ENCODE measurements at places on chromosomes 7 and 10.

GRCh38 chr10:19054289-19054835, 5.8 kb downstream of the MALRD1 start:
- no peak for DNase-seq

GRCh38 chr7:121195874-121196273, 132.9 kb upstream of the WNT16 start:
- no peak for DNase-seq

- DNase-seq: no peak
These were observed 41.1 kb upstream of the GARS1 start for GRCh38 chr7:30553546-30553945.

GRCh38 chr7:101399759-101400158, 37.1 kb downstream of the COL26A1 start:
- DNase-seq: no peak

DNA sequence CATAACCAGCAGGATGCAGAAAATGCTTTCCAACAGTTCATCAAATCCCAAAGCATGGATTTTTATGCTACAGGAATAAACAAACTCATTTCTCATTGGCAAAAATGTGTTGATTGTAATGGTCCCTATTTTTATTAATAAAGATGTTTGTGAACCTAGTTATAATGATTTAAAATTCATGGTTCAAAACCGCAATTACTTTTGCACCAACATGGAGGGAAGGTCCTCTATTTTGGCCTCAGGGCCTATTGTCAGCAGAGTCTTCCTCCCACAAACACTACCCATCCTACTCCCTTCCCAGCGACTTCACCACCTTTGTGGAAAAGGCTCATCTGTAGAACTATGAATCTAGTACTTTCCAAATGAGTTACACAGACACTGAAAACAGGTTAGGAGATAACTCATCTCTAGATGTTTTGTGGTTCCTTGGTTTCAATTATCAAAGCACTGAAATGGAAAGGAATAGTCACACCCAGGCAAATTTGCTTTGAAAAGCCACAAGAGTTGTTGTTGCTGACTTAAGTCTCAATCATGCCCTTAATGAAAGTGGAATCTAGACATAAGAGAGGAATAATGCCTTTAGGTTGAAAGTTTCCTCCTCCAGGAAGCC, 59.4 kb upstream of the FRMD4A start:
- DNase-seq: no peak

DNA sequence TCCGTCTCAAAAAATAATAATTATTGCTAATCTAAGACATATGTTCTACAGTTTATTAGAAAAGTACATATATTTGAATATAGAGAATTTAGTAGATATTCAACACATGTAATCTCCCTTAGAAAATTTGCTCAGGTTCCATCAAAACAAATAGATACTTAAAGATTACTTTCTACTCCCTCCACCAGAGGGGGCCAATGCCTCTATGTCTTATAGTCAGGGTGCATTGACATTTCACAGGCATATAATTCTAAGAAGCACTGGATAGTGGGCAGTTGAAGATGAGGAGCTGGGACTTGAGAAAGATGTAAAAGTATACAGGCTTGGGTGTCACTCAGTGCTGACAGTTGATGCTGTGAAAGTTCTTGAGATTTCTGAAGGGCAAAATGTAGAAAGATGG, 301.6 kb upstream of the HPS1 start:
- peak; percentile 5 for DNase-seq

- no peak for DNase-seq
These were observed 487.7 kb upstream of the AUTS2 start for GRCh38 chr7:69110450-69111050.

DNA sequence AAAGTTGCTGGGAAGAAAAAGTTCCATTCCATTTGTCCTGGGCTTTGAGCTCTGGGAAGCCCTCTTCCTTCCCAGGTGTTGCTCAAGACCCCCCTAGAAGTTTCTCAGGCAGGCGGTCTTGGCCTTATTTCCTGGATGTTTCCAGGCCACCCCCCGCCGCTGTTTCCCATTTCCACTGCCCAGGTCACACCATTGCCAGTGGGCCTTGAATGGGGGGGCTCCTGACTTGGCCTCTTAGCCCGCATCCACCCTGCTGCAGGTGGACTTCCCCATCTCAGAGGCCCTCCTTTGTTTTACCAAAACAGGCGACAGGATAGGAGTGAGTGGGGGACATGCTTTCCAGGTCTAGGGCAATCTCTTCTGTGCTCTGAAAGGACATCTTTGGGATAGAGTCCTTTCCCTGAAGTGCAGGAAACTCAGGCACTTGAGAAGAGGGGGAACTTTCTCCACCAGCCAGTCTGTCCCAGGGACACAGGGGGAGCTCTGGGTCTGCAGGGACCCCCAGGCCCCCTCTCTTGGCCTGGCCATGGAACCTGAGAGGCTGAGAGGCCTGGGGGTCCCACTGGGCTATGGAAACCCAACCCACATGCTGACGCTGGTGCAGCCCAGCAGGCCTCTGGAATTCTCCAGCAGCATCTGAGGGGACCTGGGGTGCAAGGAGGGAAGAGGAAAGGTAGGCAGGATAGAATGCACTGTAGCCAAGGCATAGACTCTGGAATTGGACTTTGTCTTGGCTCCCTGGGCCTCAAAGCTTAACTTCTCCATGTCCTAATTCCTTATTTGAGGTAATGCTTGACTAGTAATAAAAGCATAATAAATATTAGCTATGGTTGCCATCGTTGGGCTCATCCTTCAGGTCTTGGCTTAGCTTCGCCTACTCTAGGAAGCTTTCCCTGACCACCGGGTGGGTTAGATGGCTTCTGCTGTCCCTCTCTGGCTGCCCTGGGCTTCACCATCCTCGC, 17.6 kb downstream of the NEURL1 start:
- no peak for DNase-seq

DNA sequence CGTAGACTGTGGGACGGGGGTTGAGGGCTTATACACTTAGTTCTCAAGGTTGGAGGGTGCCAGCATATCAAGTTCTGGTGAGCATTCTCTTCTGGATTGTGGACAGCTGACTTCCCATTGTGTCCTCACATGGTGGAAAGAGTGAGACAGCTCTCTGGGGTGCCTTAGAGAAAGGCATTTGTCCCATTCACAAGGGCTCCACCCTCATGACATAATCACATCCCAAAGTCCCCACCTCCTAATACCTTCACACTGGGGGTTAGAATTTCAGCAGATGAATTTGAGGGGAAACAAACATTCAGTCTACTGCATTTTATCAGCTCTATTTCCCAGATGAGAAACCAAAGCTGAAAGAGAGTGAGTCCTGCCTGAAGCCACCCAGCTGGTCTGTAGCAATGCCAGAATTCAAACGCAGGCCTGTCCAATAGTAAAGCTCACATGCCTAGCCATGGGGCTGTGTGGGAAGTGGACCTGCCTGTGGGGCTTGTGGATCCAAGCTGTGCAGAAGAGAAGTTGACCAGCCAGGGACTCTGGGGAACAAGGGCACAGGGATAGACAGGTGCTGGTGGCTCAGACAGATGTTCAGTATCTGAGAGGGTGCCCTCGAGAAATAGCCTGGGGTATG, 34.9 kb upstream of the LOXL4 start:
- no peak for DNase-seq

GRCh38 chr10:132443605-132443982, 46.6 kb downstream of the PWWP2B start:
- no peak for DNase-seq

- no peak for DNase-seq
These were observed 170.0 kb downstream of the PRKCQ start for GRCh38 chr10:6409971-6410643.

DNA sequence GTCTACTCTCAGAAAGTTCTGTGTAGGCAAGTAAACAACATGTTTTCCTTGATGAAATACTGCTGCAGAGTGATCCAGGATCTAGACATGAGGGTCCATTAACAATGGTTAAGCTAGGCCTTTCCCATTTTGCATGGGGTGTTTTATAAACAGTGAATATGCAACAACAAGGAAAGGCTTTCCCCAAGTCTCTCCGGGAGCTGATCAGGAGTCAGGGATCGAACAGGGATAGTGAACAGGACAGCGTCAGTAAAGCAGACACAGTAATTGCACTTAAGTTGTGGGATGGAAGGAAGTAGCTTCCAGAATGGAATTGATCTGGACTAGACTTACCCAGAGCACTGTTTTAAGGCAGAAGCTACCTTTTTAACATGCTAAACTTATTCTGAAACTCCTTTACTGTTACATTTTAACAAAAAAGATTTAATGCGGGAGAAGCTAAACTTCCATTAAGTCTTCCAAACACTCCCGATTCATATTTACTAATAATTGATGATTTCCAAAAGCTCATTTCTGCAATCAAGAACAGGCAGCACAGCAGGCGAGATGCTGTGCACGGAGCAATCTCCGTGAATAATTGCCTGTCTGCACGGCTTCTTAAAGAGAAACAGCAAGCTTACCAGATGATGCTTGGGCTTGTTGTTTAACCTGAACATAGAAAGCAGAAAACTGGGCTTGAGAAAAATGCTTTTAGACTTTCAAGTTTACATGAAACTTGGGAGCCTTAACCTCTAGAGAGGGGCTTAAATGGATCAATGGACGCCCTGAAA, 50.3 kb upstream of the DOCK1 start:
- DNase-seq: no peak

- DNase-seq: no peak
These were observed 6.1 kb downstream of the NRCAM start for GRCh38 chr7:108450160-108450559.

GRCh38 chr7:75983471-75984129, 10.8 kb downstream of the TMEM120A start:
- DNase-seq: no peak

GRCh38 chr7:16986755-16987154, 105.0 kb upstream of the AGR3 start:
- DNase-seq: no peak

GRCh38 chr7:117127585-117128168, 174.4 kb downstream of the ST7 start:
- DNase-seq: peak; percentile 38

- no peak for DNase-seq
These were observed 8.0 kb downstream of the RSU1 start for GRCh38 chr10:16809074-16809718.

GRCh38 chr7:141500608-141501007, 50.6 kb upstream of the AGK start:
- no peak for DNase-seq

DNA sequence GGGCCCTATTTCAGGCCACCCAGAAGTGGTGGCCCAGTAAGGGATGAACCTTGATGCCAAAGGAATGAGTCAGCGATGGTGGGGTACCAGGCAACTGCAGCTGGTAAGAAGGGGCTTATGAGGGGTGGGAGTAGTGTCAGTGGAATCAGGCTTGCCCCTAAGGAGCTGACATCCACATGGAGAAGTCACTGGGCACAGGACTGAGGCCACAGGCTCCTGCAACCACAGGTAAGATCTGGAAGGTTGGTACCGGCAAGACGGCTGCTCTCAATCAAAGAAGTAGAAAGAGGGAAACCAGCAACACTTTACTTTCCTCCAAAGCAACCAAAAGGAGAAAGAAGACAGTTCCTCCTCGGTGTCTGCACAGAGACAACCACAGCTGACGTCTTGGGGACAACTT, 2.5 kb downstream of the GCK start:
- DNase-seq: no peak

DNA sequence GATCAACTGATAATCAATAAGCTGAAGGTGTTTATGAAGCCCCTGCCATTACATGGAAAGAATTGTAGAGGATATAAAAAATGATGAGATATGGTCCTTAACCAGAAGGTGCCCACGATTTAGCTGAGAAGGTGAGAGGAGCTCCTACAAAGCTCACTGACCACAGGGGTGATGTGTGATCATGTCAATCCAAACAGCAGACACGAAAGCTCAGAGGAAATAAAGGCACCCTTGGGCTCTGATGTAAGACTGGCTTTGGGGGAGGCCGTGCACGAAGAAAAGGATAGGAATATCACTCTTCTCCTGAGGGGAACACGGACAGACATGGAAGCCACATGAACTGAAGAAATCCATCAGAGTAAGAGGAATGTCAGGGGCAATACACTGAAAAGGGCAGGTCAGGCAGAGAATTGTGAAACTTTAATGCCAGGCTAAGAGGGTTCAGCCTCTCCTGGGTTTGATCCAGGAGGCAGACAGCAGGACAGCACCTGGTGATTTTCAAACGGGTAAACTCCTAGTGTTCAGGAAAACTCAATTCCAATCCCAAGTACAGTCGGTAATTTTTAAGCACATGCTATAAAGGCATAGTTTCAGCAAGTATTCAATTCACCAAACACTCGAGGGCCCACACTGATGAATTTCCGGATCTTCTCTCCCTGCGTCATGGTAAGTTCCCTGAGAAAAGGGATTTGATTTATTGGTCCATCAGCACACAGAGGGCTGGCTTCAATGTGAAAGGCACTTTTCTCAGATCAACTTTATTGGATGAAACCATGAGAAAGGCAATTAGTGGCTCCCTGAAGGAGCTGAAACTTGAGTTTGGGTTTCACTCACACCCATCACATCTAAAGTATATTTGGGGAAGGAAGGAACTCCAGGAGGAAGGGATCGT, 163.8 kb downstream of the PRPF18 start:
- DNase-seq: no peak

- no peak for DNase-seq
These were observed 6.7 kb downstream of the CPEB3 start for GRCh38 chr10:92284112-92284704.

GRCh38 chr10:14350006-14350405, 19.3 kb upstream of the FRMD4A start:
- no peak for DNase-seq

DNA sequence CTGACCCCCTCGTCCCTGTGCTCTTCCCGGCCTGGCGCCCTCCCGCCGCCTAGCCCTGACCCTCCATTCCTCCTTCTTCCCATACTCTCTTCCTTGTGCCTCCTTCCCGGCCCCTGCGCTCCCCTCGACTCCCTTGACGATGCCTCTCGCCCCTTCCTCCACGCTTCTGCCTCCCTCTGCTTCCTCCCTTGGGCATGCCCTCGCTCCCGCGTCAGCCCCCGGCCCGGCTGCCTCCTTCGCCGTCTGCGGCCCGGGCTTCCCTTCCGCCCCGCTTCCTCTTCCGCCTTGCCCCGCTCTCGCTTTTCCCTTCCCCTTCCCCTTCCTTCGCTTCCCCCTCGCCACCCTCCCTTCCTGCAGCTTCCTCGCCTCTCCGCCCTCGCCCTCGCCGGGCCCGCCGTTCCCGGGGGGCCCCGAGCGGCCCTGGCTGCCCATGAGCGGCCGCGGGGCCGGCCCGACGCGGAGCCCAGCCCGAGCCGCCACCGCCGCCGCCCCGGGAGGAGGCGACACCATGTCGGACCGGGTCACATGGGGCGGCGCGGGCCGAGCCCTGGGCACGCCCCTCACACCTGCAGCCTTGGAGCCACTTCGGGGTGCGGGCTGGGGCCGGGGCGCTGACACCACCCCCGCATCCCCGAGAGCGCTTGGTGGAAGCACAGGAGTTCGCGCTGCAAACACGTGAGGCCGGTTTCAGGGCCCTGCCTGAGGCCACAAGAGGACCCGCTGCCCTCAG, at the start of gene FBXW4:
FBXW4 (minus strand) TSS at position 497 of the 730 bp plus-strand sequence; CDS start at position 432, 65 bp downstream.
- DNase-seq: no peak

DNA sequence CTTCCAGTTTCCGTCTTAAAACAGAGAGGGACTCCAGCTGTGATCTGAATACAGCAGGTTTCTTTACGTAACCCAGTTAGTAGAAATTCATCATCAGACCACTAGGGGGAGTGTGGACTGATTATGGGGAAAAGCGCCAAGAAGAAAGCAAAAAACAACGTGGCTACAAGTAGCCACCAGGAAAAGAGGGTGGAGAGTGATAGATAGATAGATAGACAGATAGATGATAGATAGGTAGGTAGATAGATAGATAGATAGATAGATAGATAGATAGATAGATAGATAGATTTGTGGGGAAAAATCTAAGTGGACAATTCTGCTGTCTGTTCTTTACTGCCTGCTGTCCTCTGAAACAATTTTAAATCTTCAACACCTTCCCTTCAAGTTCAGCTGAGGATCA, 12.7 kb upstream of the AKR1B10 start:
- peak; percentile 47 for DNase-seq

- DNase-seq: no peak
These were observed 61.5 kb upstream of the RPA3 start for GRCh38 chr7:7779888-7780287.

Measured in fibroblast of skin of left quadriceps (primary cell).